Activated CD4-positive, alpha-beta T cell treated with anti-CD3 and anti-CD28 coated beads for 24 hours (primary cell): ENCODE measurements at places on chromosomes 4 and X.
A peak's percentile ranks its signal among the peaks of the same experiment; 100 is the strongest.

- no peak for DNase-seq
These were observed 21.5 kb downstream of the COQ2 start for GRCh38 chr4:83263106-83263505.

DNA sequence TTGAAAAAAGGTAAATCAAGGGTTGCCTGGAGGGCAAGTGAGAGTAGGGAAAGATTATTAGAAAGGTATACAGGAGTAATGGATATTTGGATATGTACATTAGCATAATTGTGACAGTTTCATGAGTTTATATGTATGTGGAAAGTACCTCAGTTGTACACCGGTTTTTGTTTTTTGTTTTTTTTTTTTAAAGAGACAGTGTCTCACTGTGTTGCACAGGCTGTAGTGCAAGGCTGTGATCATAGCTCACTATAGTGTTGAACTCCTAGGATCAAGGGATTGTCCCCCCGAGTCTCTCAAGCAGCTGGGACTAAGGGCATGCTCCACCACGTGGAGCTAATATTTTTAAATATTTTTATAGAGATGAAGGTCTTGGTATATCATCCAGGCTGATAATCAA is 15.3 kb upstream of the HPGD start:
- no peak for DNase-seq

GRCh38 chr4:81307991-81308390 is 93.0 kb upstream of the PRKG2 start:
- DNase-seq = no peak

- DNase-seq = no peak
These were observed 197.8 kb upstream of the ARX start for GRCh38 chrX:25213611-25214010.

DNA sequence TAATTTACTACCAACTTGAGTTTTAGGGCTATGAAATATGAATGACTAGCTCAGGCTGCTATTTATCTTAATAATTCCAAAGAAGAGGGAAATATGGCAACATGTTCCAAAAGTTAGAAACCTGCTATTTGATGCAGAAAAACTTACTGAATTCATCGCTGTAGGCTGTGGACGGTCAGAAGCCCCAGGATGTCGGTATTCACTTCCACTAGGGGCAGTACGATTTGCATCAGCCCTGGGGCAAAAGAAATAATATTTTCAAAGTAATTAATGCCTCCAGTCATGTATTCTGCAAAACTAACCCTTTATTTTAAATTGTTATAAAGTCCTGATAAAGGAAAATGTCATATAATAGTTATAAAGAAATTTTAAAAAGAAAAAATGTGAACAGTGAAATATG is 4.5 kb downstream of the PLRG1 start:
- DNase-seq = no peak

DNA sequence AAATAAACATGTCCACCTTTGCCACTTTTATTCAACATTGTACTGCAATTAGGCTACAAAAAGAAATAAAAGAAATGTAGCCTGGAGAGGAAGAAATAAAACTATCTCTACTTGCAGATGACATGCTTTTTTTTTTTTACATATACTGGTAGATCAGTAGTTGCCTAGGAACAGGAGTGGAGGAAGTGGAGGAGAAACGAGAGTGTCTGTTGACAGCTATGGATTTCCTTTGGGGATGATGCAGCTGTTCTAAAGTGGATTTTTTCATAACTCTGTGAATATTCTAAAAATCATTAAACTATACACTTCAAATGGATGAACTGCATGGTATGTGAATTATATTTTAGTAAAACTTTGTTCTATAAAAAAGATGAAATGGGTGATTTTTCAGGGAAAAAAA is 116.4 kb downstream of the ANAPC4 start:
- no peak for DNase-seq

DNA sequence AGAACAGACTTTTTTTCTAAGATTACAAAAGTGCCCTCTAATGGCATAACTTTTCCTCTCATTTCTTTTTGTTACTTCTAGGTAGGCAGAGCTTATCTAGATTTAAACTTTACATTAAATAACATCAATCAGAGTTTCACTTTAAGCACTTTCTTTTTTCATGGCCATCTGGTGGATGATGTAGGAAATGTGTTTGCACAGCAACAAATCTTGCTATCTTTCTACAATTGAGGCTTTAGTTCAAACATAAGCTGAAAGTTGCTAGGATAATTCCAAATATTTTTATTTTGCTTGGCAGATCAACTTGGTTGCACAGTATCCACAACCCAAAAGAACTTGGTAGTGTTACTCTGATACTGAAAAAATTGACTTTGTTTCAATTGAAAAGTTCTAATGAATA is 22.0 kb downstream of the NDNF start:
- DNase-seq = no peak

GRCh38 chr4:121822796-121823504 is 733 bp downstream of the CCNA2 start:
- DNase-seq = no peak

GRCh38 chr4:1792832-1793495 is at the start of gene FGFR3:
Gene FGFR3 (plus strand): TSS chr4:1793293. CDS start chr4:1793935, 642 bp downstream.
- DNase-seq = no peak

- no peak for DNase-seq
These were observed 17.7 kb downstream of the MRFAP1 start for GRCh38 chr4:6658209-6658595.

DNA sequence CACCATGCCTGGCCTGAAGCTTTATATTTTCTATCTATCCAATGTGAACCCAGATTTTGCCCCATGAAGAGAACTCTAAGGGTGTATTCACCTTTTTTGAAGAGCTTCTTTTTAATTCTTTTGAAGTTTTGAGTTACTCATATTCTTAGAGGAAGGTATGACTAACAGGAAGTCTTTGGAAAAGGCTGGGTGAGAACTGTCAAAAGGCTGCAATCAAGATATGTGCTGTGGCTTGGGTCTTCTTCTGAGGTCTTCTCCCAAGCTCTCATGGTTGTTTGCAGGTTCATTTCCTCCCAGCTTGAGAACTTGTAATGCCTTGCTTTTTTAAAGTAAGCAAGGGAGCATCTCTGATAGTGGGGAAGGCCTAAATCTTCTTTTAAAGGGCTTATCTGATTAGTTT is 3.1 kb upstream of the C4orf17 start:
- no peak for DNase-seq

- no peak for DNase-seq
These were observed 15.0 kb upstream of the TTC29 start for GRCh38 chr4:146960634-146961033.

DNA sequence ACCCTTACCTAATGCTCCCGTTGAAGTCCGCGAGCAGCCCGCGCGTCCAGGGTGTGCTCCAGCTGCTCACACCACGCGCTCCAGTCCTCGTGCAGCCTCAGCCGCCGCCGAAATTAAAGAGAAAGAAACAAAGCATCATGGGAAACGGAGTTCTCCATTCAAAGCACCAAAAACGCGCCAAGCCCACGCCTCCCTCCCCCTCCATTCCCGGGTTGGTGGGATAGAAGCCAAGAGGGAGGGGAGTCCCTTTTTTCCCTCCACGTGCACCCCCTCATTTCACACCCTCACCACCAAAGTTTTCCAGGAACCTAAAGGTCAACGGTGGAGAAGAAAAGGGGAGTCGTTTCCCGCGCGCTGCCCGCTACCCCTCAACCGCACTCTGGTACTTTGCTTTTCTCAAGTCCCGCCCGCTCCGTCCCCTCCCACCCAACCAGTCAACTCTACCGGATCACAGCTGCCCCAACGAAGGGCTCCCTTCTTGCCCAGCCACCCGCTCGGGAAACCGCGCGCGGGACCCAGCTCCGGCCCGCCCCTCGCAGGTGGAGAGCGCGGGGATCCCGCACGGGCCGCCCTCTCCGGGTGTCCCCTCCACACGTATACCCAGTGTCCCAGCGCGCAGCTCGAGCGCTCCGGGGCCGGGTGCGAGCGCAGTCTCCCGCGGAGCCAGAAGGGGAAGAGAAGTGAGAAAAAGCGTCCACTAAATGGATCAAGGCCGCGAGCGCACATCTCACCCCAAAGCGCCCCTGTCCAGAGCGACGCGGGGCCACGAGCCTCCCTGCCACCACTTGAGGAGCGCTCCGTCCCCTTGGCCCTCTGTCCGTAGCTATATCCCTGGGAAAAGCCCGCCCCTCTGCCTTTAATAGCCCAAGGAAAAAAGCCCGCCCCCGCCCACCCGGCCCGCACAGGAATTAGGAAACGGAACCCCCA is 65.1 kb upstream of the CCDC160 start:
- DNase-seq = peak; percentile 29

- no peak for DNase-seq
These were observed 93.4 kb downstream of the SPCS3 start for GRCh38 chr4:176413171-176413570.

GRCh38 chrX:154720067-154720466 is 30.8 kb downstream of the GAB3 start:
- no peak for DNase-seq

DNA sequence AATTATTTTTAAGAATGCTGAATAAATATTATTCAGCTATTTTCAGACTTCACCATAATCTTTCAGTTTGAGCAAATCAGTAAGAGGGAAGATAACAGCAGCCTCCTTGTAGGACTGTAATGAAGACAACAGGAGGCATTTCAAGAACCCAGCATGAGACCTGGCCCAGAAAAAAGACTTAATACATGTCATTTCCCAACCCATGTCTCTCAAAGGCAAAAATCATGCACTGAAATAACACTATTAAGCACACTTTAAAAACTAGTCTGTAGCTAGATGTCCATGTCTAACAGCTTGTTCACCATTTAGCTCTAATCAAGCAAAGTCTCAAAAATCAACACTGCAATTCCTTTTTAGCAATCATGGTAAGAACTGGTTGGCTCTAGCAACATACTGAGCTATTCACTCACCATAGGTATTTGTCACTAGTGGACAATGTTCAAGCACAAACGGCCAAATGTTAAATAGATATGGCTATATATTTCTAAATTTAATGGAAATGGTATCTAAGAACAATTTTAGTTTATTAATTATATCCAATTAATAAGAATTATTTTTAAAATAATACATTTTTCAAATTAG is 109.9 kb downstream of the WDFY3 start:
- no peak for DNase-seq

DNA sequence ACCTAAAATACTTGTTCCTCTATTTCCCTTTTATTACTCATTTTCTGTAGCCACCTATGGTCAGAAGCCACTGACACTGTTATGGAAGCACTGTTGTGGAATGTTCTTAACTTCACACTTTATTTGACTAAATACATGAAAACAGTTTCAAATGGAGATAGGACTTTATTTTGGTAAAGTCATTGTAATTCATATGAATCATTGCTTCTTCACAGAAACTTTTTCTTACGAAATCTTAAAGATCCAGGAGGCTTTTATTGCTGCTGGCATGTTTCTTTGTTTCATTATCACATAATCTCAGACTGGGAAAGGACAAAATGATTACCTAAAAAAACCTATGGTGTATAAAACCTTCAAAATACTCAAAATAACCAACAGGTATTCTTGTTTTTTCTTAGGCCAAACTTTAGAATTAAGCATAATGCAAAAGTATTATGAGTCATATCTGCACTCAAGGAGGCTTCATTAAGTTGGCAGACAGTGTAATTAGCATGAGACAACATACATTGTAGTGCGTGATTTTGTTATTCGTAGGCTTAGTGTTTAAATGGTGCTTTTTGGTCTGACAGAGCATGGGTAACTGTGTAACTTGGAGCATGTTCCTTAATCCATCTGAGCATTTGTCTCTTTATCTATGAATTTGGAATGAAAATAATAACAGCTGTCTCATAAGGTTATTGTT is 58.0 kb downstream of the SH3BGRL start:
- no peak for DNase-seq

DNA sequence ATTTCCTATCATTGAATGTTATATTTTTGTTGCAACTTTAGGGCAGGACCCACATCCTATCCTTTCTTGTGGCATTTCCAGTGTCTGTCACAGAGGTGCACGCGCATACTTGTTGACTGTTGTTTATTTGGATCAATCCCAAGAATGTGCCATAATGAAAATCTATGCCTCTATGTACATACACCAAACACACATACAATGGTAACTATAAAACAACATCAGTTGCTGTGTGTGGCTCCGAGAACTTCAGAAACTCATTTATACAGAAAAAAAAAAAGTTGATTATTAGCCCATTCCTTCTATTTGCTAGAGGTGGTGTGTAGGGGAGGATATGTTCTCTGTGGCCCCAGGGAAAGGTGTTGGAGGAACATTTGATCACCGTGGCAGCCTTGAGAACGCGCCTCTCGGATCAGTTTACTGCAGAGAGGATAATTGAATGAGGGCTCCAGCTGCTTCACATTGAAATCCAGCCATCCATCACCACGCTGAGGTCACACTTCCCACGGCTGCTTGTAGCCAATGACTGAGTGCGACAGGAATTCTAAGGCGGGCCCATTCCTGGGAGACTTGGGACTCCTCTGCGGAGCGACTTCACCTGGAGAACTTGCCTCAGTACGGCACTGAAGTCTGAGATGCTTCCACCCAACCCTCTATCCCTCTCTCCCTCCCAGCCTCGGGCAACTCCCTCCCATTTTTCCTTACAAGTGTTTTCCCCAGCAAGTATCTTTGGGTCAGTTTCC is 19.5 kb downstream of the SMPX start:
- DNase-seq = no peak

DNA sequence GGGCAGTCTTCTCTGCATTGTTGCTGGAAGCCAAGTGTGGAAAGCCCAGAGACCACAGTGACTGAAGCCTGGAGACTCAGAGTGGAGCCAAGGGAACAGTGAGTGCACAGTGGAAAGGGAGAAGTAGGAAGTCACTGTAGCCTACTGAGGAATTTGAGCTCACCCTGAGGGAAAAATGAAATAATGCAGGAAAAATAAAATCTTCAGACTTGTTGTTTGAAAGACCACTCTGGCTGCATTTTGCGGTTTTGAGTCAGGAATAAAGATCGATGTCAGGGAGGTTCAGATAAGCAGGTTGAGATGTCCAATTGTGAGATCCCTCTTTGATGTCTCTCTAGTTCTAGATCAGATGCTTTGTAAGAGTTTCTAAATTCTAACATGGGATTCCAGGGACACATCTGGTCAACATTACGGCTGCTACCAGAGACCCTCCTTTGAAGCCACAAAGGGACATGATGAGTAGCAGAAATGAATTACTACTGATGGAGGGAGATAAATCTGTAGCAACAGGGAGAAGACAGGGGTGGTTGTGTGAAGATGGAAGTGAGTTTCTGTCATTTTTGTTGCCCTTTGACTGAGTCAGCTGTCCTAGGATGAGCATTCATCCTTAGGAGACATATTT is 8.4 kb downstream of the ADH4 start:
- no peak for DNase-seq

DNA sequence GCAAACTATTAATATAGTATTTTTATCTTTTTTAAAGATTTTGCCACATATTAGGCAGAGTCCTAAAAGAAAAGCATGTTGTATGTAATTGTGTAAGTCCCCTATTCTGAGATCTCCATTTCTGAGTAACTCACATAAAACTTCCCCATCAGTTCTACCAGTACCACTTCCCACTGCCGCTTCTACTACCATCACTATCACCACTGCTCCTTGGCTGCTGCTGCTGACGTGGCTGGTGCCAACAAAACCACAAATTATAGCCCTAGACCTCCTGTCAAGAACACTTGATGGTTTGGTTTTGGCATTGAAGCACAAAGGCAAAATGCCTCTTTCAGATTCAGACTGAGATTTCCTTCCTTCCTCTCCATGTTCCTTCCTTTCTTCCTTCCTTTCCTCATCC is 106.4 kb downstream of the MMRN1 start:
- no peak for DNase-seq
